Stimulated activated CD4-positive, alpha-beta T cell treated with anti-CD3 and anti-CD28 coated beads, Interleukin-1b, Interleukin-23, amount 100 ng/mL, for 1 hour (primary cell): ENCODE measurements at places on chromosomes 1 and 21.

DNA sequence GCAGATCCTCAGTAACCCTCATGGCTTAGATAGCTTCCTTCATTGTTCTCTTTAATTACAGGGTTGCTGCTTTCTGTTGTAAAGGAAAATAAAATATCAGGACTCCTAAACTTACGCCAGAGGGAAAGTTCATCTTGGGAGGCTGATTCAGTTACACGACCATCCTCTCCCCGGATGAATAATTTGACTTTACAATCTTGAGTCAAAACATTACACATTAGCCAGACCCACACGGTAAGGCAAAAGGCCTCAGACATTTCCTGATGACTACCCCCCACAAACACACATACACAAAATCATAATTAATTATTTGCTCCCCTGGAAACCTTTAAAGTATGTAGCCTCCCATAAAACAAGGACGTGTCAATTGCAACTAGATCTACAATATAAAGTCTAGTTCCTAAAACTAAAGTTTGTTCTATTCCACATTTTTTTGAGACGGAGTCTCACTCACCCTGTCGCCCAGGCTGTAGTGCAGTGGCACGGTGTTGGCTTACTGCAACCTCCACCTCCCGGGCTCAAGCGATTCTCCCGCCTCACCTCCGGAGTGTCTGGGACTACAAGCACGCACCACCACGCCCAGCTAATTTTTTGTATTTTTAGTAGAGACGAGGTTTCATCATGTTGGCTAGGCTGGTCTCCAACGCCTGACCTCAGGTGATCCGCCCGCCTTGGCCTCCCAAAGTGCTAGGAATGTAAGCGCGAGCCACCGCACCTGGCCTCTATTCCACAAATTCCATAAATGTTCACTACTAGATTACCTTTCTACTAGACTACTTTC is 830 bp upstream of the PRDX1 start:
- DNase-seq = no peak

- DNase-seq = no peak
Observed at GRCh38 chr1:197001828-197002227, 24.5 kb downstream of the CFHR5 start.

DNA sequence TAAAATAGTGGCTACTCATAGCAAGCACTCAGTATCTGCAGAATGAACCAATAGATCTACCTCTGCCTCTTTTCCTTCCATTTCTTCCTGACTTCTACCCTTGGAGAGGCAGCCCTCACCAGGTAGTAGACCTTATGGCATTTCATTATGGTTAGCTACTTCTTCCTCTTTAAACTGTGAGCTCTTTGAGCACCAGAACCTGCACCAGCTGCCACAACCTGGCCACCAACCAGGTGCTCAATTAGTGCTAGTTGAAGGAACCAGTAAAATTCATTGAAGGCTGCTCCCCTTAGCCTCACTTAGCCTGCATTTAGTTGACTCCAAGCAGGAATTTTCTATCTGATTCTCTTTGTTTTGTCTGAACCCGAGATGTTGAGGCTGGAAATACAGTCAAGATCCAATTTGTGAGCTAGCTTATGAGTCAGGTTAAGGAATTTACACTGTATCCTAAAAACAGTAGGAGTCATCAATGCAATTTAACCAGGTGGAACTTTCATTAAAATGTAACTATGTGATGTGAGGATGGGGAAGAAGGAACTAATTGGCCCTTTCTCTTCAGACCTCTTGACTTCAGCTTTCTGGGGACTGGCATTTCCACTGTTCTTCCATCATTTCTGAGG is 81.5 kb upstream of the UBE2U start:
- DNase-seq = no peak

- DNase-seq = no peak
Observed at GRCh38 chr21:46208761-46209721, 19.5 kb downstream of the LSS start.

DNA sequence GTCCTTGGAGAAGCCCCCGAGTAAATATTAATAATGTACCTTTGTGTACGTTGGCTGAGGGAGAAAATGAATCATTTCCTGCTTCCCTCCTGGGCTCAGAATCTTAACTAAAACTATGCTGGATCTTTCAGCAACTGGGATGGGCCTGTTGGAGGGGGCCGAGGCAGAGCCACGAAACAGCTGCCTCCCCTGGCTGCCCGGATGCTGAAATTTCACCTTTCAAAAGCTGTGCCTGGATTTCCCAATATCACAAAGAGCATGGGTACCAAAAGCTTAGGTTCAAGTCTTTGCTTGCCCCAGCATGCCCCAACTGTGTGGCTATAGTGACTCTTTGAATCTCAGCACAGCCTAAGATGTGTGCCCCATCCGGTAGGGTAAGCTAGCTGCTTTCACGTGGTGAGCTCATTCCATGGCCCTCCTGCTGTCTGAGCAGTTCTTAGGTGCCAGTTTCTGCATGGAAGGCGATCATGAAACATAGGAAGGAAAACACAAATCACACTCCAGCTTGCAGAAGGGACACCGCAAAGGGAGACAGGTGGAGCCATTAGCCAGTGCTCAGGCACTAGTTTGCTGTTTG is 473.5 kb downstream of the PTPRU start:
- DNase-seq = no peak

- DNase-seq = no peak
Observed at GRCh38 chr21:33035147-33035546, 9.4 kb downstream of the OLIG2 start.

DNA sequence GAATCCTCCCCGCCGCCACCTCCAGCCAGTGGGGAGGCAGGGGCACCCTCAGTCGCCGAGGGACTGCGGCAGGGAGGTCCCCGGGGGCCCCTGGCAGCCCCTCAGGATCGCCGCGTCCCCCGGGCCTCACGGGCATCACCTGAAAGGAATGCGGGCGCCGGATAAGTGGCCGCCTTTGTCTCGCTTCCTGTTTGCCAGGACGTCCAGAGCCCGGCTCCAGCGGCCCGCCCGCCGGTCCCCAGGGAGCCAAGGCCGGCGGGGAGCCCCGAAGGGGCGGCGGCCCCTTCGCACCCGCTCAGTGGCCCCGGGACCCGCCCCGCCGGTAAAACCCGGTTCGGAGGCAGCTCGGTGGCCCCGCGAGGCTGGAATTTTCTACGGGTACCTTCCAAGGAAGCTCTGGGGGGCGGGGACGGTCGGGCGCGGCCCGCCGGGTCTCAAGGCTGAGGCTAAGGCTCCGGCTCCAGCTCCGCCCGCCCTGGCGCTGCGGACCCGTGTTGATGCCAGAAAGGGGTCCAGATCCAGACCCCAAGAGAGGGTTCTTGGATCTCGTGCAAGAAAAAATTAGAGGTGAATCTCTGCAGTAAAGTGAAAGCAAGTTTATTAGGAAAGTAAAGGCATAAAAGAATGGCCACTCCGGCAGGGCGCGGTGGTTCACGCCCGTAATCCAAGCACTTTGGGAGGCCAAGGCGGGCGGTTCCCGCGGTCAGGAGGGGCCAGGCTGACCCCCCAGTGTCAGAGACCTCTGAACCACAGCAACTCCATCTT is 12.6 kb downstream of the TINAGL1 start:
- DNase-seq = no peak

- DNase-seq = no peak
Observed at GRCh38 chr1:79460773-79461436, 454.4 kb upstream of the ADGRL4 start.

DNA sequence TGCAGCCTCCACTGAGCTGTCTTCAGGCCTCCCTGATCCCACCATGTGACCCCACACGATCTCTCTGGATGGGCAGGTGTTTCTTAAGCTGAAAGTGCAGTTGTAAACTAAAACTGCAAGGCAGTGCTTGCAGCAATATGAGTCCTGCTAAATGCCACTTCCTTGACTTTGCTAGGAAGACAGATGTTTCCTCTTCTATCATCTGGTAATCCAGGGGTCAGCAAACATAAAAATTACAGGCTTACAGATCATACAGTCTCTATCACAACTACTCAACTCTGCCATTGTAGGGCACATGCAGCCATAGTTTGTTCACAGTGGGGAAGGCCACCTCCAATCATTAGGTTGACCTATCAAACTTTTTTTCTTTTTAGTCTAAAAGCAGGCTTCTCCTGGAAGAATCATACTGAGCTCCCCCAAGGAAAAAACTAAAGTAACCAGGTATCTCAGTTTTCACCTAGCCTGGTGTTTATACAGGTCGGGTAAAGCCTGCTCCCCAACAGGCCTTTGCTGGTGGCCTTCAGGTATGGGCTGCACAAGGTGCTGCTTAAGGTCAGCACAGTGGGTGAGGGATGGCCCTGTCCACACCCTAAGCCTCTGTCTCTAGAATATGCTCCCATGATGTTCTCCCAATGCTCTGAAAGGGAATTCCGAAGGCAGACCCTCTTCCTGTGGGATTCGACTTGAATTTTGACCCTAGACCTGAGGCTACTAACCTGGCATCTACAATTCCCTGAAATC is 10.8 kb downstream of the ABCA4 start:
- DNase-seq = no peak

GRCh38 chr1:157469752-157470675 is 82.3 kb downstream of the FCRL5 start:
- DNase-seq = no peak
